ENCODE measurements at places on chromosomes 4 and X.

- DNase-seq = no peak
Measured at GRCh38 chrX:96683997-96684338, 674 bp upstream of the DIAPH2 start.

DNA sequence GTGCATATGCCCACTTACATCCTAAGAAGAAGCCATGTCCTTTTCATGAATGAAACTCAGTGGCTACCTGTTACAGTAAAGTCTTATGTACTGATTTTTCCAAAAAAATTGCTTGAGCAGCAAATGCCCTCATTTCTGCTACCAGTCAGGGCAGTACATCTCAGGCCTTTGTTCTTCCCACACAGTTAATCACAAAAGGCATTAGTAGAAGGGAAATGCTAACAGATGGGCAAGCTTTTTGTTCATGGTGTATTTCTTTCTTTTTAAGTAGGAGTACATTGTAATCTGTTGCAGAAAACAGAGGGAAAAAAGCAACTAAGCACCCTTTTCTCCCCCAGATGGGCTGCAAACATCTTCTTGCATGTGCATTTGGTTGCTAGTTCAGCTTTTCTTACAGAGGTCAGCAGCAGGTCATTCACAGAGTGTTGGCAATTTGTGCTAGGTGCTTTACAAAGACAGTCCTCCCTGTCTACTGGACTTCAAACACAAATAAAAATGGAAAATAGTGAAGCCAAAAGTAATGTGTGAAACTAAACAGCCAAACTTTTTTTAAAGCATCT is 373.4 kb downstream of the PRDM5 start:
- DNase-seq = no peak

GRCh38 chr4:32427566-32427965 is 1707.4 kb downstream of the PCDH7 start:
- DNase-seq = no peak

DNA sequence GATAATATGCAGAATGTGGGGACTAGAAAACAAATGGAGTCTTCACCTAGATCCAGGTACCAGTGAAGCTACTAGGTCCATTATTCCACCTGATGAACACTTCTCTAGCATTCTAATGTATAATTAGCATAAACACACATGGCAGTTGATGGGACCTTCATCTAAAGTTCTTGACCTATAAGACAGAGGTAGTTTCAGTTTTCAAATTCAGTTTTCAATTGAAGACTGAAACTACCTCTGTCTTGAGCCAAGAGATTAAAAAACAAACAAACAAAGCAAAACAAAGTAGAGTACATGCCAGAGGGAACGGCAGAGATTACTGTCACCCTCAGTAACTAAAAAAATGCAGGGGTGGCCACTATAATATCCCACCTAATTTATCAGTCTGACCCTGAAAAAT is 199.9 kb upstream of the NEIL3 start:
- no peak for DNase-seq

GRCh38 chrX:123975180-123975579 is 13.7 kb downstream of the STAG2 start:
- DNase-seq = no peak

- DNase-seq = no peak
Measured at GRCh38 chr4:75612306-75612705, 18.0 kb downstream of the CDKL2 start.

- no peak for DNase-seq
Measured at GRCh38 chrX:58025979-58026378, 115.7 kb upstream of the ZXDA start.

DNA sequence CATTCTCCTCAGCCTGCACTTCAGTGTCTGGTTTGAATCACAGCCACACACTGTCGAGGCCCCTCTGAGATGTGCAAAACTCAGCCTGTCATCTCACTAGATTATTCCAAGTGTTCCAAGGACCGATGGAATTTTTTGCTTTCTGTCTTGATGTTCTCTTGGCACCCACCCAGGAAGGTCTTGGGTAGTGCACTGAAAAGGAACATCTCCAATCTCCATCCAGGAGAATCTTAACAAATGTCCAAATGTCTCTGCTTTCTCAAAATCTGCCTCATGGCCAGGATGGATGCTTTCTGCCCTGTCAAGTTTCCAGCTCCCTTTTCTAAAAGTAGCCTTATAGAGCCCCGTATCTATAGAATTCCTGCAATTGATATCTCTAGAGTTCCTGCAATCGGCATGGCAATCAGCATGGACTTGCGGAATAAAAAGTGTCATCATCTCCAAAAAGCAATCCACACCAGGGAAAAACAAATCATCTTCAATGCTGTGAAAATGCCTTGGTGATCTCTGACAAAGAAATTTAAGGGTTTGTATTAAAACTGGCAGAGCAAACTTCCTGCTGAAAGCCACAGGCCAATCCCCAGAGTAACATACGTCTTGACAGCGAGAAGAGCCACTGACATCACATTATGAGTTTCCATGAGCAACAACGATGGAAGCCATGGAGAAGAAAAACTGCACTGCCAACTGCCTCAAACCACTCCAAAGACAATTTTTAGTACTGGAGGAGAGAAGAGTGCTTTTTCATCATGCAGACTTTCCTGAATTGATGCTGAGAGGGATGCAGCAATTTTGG is 215.3 kb upstream of the FAM9B start:
- no peak for DNase-seq

GRCh38 chrX:118853596-118853995 is 30.0 kb downstream of the ZCCHC12 start:
- DNase-seq = no peak

DNA sequence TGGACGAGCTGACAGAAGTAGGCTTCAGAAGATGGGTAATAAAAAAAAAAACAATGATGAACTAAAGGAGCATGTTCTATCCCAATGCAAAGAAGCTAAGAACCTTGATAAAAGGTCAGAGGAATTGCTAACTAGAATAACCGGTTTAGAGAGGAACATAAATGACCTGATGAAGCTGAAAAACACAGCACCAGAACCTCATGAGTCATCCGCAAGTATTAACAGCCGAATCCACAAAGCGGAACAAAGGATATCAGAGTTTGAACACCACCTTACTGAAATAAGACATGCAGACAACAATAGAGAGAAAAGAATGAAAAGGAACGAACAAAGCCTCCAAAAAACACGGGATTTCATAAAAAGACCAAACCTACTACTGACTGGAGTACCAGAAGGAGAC is 10.5 kb downstream of the NELFA start:
- DNase-seq = no peak

GRCh38 chr4:169207436-169208089 is 63.2 kb downstream of the SH3RF1 start:
- DNase-seq = no peak

DNA sequence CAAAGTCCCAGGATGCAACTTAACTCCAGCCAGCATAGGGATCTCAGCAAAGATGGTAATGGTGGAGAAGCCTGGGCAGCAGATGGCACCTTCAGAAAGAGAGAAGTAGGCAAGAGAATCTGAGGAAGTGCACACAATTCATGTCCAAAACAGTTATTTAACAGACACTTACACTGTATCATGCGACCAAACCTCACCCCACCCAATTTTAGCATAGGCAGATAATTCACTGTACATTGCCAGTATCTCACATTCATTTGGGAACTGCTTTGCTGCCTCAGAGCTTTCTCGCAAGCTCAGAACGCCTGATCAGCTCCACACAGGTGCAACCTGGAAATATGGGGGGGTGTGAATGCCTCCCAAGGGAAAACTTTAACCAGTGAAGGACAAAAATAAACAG is 143.0 kb upstream of the MAOA start:
- DNase-seq = no peak

DNA sequence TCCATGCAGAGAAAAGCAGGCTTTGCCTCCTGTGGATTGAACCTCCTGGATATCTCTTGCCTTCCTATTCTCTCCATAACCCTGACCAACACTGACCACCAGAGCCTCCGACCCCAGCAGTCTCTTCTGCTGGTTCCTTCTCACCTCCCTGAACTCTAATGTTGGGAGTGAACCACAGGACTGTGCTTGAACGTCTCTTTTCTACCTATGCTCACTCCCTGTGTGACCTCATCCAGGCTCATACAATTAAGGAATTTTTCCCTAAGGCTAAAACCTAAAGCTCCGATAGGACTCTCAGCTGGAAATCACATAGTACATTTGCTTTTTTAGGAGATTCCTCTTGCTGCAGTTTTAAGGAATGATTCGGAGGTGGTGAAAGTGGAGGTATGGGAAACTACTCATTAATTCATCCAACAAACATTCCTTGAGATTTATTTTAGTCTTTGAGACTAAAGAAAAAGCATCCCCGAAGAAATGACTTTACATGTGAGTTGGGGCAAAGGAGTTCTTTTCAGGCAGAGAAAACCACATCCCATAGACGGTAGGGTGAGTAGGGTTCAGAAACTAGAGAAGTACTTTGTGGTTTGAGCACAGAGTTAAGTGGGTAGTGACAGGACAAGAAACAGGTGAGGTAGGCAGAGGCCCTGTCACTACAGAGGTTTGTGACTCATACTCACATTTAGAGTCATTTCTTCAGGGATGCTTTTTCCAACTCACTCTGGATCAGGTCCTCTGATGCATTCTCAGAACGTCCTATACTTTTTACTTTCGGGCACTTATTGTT is 30.8 kb downstream of the NDNF start:
- DNase-seq = no peak

DNA sequence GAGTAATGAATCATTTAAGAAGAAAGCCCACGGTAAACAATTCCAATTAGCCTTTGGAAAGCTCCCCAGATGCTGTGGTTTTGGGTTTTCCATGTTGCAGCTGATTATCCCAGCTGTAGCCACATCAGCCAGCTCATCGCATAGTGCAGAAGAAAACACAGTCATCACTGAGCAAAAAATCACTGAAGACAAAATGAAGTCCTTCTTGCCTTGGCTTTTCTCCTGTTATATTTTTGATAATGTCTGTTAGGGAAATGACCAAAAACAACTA is 193.0 kb upstream of the C1QTNF7 start:
- peak; percentile 92 for DNase-seq

- DNase-seq = no peak
Measured at GRCh38 chrX:6311540-6311939, 82.9 kb upstream of the NLGN4X start.

- no peak for DNase-seq
Measured at GRCh38 chr4:40265910-40266274, 69.1 kb downstream of the RHOH start.

GRCh38 chrX:11386001-11386523 is 92.8 kb downstream of the AMELX start:
- peak; percentile 67 for DNase-seq

DNA sequence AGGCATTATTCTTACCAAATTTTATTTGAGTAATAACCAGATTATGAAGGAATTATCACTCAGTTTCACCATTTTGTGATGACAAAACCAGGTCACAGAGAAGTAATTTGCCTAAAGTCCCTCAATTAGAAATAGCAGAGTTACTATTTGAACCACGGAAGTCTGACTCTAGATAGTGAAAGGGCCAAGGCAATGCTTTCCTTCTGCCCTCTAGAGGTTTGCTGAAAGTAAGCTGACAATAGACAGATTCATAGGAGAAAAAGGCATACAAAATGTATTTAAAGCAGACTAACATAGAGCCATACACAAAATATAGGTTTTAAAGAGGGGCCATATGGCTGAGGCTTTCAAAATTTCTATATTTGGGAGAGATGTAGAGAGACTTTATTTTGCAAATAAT is 43.1 kb downstream of the CXXC4 start:
- no peak for DNase-seq

DNA sequence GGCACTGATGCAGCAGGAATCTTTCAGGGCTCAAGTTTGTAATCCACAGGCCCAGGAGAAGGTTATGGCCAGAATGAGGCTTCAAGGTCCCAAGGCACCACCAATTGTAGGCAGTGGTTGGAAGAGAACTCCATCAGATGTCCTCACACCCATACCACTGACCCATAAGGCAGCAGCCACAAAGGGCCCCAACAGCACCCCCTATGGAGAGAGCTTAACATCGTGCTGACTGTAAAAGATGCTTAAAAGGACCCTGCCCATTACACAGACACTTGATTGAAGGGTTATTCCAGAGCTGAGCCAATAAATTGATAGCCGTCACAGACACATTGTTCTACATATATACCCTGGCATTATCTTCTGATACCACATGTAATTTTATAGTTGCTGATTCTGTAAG is 113.7 kb downstream of the SOWAHB start:
- DNase-seq = no peak

GRCh38 chr4:147287588-147287890 is 193.4 kb upstream of the EDNRA start:
- peak; percentile 54 for DNase-seq

DNA sequence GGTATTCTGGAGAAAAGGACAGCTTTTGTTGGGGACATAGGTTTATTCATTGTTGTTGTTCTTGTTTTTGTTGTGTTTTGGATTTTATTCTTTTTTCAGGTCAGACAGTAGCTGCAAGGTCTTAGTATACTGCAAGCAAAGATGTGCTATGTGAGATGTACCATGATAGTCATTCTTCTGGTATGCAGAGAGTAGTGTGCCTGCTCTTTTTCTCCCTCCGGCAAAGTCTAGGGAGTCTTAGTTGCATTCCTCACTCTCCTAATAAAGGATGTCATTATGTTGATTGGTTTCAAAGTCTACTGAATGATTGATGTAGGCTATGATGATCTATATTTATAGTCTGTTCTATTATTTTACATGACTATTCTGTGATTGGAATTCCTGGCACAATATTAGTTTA is 119.9 kb upstream of the POF1B start:
- DNase-seq = no peak

DNA sequence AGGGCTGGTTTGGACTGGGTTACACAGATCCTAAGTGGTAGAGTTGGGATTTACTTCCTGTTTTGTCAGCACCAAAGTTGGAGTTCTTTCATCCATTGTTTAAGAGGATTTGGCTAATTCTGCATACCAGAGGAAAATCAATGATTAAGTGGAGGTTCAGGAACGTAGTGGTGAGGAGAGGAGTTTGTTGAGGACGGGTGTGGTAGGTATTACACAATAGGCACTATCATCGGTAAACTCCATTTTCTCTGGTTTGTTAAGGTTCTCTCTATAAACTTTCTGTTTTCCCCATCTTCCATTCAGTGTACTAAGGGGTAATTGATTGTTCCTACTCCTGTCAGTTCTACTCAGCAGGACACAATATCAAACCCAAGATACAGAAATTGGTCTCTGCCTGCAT is 107.5 kb upstream of the VCX2 start:
- DNase-seq = no peak

DNA sequence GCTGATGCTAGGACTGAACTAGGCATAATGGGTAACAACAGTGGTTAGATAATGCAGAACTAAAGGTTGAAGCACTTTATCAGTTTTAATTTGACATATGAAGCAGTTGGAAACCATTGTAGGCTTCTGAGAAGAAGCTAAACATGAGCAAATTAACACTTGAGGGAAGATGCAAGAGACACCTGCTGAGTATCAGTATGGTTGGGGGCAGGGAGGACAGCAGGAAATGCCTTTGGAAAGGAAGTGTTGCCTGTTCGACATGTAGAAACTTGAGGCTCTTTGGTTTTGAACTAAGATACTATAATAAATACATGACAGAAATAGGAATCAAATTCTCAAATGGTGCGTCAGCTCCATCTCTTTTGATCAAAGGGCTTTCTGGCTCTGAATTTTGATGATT is 115.6 kb downstream of the FHIP1A start:
- no peak for DNase-seq

- DNase-seq = peak; percentile 71
Measured at GRCh38 chr4:119189638-119190037, 22.9 kb upstream of the USP53 start.

GRCh38 chr4:47597696-47598095 is 112.6 kb downstream of the ATP10D start:
- DNase-seq = no peak

GRCh38 chrX:46676399-46677356 is 82.2 kb downstream of the SLC9A7 start:
- no peak for DNase-seq
